Stimulated activated CD4-positive, alpha-beta T cell treated with anti-CD3 and anti-CD28 coated beads, TNF-alpha, amount 100 ng/mL, for 4 hours (primary cell): ENCODE measurements at places on chromosomes 12 and 14.

DNA sequence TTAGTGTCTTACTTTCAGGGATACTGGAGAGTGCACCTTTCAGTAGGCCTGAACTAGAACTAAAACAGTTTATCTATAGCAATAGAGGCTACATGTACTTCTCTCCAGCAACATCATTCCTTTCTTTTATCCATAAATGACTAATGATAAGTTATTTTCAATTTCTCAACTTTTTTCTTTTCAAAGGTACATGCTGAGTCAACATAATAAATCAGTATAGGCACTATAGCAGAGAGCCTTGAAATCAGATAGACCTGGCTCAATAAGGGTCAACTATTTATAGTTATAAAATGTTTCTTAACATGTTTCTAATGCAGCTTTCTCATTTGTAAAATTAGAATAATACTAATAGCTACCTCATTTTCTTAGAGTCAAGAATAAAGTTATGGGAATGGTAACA lies 5.6 kb downstream of the IL22 start:
- no peak for DNase-seq

DNA sequence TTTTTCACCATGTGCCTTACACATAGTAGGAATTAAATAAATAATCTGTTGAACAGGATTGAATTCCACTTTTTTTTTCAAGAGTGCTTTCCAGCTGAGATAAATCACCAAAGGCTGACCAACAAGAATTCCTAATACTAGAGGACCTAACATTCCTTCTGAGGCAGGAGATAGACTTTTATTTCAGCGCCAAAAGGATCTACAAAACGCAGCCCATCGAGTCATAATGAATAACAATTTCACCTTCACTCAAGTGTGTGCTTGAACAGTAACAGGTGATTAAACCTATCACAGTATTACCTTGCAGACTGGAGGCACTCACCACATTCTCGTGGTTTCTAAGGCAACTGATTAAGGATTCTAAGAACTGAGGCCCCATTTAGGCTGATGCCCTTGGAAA lies 224.3 kb upstream of the ATP2B1 start:
- no peak for DNase-seq

- no peak for DNase-seq
Measured at GRCh38 chr14:53149668-53150316, 3.3 kb downstream of the DDHD1 start.

DNA sequence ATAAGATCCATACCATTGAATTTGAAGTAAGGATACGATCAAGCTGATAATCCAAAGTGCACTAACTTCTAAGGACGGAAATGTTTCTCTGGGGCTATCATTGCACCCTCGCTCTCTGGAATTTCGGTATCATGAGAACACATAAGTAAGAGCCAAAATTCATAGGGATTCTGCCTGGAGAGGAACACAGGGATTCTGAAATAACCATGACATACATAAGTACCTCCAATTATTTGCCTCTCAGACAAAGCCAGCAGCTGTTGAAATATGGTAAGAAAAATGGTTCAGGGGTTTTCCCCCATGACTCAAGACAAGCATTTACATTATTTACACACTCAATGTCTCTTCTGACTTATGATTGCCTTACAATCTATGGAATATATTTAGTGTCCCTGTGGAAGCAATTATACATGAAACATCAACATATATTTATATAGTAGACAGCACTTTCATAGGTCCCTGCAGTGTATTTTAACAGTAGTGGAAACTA lies 1123.6 kb upstream of the SEL1L start:
- DNase-seq, result no peak

- DNase-seq, result no peak
Measured at GRCh38 chr14:92443741-92444140, 69.8 kb upstream of the RIN3 start.

DNA sequence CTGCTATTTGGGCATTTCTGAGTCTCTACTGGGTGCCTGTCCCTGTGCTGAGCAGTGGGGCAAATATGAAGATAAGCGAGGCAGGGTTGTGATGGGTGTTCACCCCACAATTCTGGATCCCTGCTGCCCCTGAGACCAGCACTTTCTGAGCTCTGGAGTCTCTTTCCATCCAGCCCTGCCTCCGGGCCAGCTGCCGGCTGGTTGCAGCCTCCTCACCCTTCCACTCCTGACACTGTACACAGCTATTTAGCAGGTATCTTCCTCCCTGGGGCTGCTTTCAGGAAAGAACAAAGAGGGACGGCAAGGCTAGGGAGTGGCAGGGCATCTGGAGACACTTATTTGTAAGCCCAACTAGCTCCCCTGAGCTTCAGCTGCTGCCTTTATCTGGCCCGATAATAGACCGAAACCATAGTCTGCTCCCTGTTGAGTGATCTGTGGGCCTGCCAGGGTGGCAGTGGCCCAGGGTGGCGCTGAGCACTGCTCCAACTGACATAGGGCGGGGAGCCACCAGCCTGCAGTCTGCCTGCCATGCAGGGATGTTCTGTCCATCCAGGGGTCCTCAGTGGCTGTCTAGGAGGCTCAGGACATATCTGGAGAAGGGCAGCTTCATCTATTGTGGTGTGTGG lies 7.6 kb upstream of the KRT80 start:
- DNase-seq, result no peak

DNA sequence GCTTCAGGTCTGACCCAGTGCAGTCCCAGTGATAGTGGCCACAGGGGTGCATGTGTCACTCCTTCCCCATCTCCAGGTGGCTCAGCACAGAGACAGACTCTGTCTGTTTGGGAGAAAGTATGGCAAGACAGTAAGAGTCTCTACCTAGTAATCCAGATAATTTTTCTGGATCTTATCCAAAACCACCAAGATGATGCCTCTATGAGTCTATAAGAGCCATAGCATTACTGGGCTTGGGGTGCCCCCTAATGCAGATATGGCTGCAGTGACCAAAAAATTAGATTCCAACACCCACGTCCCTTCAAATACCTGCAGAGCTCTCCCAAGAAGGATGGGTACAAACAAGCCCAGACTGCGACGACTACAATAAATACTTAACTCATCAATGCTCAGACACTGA lies 123.8 kb downstream of the GRIP1 start:
- no peak for DNase-seq

DNA sequence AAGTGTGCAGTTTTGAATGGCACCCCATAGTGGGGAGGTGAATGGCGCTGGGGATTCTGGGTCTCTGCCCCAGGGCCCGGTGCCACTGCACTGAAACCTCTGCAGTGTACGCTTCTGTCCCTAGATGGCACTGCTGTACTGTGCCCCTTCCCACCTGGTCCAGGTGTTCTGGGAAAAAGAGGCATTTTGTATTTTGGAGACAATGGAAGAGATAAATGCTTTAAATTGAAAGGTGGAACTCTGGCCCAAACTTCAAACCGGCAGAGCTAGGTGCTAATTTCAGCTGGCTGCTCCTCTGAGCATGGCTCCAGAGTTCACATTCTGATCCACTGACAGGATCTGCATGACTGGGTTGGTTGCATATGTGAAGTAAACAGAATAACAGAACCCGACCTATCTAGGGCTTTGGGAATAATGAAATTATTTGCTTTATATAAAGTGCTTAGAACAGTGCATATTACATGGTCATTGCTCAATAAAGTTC lies 52.2 kb downstream of the KRT80 start:
- DNase-seq, result no peak

GRCh38 chr14:67729072-67729885 lies 27.6 kb downstream of the RDH12 start:
- DNase-seq, result no peak

DNA sequence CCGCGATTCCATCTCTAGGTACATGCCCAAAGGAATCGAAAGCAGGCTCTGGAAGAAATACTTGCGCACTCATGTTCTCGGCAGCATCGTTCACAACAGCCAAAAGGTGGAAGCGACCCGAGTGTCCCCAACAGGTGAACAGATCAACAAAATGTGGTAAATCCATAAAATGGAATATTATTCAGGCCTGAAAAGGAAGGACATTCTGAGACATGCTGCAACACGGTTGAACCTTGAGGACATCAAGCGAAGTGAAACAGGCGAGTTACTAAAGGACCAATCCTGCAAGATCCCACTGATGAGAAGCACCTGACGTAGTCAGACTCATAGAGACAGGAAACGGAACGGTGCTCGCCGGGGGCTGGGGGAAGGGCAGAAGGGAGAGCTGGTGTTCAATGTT lies 17.5 kb upstream of the DIO3 start:
- no peak for DNase-seq

DNA sequence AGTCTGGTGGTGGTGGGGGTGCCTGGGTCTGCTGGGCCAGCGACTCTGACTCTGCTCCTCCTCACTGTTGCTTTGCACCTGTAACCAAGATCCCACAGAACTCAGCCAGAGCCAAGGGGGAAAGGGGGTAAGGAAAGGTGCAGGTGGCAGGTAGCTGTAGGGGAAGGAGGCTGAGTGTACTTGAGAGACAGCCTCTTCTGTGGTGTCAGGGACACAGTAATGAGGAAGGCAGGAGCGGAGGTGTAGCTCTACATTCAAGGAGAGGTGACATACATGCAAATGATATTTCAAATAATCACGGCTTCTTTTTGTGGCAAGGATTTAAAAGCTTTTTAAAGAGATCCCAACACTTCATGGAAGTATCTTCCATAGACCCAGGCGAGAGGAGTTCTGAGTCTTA lies 23.4 kb downstream of the TESPA1 start:
- no peak for DNase-seq

DNA sequence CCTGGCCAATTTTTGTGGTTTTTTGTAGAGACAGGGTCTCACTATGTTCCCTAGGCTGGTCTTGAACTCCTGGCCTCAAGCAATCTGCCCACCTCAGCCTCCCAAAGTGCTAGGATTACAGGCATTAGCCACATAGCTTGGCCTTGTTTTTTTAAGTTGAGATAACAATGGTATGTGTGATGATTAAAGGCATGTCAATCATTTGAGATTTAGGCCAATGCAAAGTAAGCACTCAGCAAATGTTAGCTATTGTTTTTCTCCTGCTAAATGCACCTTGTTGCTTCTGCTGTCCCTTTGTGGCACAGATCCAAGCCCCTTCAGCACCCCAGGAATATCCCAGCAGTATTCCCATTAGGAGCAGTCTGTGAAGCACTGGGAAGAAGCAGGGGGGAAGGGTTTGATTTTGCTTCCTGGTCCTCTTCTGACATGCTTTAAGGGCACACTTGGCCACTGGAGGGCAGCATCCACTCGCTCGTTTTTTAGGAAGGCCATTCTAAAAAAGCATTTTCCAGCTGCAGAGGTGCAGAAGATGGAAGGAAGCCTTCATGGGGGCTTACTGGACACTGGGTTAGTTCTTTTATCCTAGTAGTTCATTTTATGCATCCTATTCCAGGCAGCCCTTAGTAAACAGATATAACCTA lies 70.2 kb upstream of the ZFP36L1 start:
- peak; percentile 20 for DNase-seq

DNA sequence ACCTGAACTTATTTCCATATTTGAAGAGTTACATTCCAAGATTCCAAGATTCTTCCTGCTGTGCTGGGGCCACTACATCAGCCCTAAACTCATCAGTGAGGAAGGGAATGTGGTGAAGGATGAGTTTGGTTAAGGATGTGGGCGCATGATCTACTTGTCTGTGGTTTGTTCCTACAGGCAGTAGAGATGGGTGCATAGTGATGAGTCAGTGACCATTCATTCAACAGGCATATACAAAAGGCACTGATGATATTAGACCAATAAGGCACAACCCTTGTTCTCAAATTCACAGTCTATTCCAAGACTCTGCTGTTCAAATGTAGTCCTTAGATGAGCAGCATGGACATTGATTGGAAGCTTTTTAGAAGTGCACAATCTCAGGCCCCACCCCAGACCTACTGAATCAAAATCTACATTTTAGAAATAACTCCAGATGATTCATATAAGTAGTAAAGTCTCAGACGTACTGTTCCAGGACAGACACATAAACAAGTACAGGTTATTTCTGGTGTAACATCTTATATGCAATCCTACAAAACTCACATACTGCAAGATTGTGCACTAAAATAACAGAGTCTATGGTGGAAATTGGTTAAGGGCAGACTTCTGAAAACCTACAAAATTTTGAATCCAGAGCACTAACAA lies 47.7 kb upstream of the MAP3K9 start:
- no peak for DNase-seq

GRCh38 chr12:123441523-123442164 lies 5.2 kb upstream of the RILPL2 start:
- DNase-seq, result no peak

- DNase-seq, result no peak
Measured at GRCh38 chr12:41224066-41224465, 35.9 kb downstream of the PDZRN4 start.

- DNase-seq, result no peak
Measured at GRCh38 chr12:65845751-65846537, 21.7 kb downstream of the HMGA2 start.

DNA sequence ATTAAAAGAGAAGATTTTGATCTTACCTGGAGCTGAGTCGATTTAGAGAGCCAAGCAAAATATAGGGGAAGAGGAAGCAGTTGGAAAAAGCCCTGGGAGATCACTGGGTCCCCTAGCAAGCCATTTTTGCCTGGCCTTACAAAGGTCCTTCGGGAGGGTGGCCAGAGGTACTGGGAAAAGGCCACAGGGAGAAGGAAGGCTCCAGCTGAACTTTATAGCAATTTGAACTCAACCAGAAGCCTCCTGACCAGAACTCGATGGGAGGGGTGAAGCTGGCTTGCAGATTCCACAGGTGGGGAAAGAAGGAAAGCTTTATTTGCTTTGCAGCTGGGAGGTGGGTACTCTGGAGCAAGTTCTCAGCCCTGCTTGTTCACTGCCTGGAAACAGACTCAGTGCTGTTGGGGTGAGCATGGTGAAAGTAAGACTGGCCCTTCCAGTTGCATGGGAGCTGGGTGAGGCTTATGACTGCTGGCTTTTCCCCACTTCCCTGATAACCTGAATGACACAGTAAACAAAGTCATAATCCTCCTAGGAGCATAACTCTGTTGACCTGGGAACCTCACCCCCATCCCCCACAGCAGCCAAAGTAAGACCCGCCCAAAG lies 855.8 kb downstream of the FSCB start:
- DNase-seq, result no peak

- DNase-seq, result no peak
Measured at GRCh38 chr12:121942145-121942718, 23.8 kb downstream of the CFAP251 start.

DNA sequence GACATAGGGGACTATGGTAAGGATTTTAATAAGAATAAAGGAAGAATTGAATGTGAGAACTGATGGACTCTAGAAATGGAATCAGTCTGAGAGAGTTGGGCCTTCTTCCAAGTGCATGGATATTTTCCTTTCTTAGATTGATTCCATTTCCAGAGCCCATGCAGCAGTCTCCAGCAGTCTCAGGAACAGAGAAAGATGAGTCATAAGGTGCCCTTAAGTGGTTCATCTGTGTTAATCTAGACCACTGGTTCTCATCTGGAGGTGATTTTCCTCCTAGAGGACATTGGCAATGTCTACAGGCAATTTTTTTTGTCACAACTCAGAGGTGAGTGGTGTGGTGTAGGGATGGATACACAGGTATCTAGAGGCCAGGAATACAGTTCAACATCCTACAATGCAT lies 25.9 kb downstream of the TRIM9 start:
- no peak for DNase-seq

GRCh38 chr14:22338917-22339715 lies 249.9 kb downstream of the DAD1 start:
- DNase-seq, result no peak
